WTC11 (cell line): ENCODE measurements at places on chromosomes 5 and 9. TPM values are rescaled to one million over a fixed set of nuclear protein-coding genes. Genes with fewer than 3 reads are reported as not detected.

The CDH6 gene
- total RNA-seq = 0.87 to 2.6 TPM (median 1.1 TPM) in 3 replicates

The LECT2 gene
- not detected in 3 replicates for total RNA-seq

The HNRNPH1 gene
- 671 to 865 TPM (median 709 TPM) in 3 replicates for total RNA-seq

The GRIN3A gene
- total RNA-seq = 0.02 to 0.07 TPM in 2 of 3 replicates, not detected in the other

The HRH2 gene
- 9.3 to 12.7 TPM (median 12.2 TPM) in 3 replicates for total RNA-seq

The OR1Q1 gene
- not detected in 3 replicates for total RNA-seq

The OSMR gene
- total RNA-seq = 2.3 to 3.1 TPM (median 2.5 TPM) in 3 replicates

The PCDHGC4 gene
- 4.5 to 6.1 TPM (median 5.1 TPM) in 3 replicates for total RNA-seq

The INSYN2B gene
- total RNA-seq = not detected in 3 replicates

The INPP5E gene
- 23.6 to 25.5 TPM (median 24.0 TPM) in 3 replicates for total RNA-seq

The IL7R gene
- total RNA-seq = 0.57 to 1.1 TPM (median 0.62 TPM) in 3 replicates

The CDKN2B gene
- total RNA-seq = 0.13 to 0.73 TPM (median 0.46 TPM) in 3 replicates

The CIZ1 gene
- 86.1 to 90.6 TPM (median 90.2 TPM) in 3 replicates for total RNA-seq

The BARHL1 gene
- total RNA-seq = 0.15 to 0.16 TPM in 2 of 3 replicates, not detected in the other

The ARHGEF28 gene
- 0.57 to 0.96 TPM (median 0.71 TPM) in 3 replicates for total RNA-seq

The SNCAIP gene
- 9.2 to 10.0 TPM (median 9.7 TPM) in 3 replicates for total RNA-seq

The FSTL4 gene
- total RNA-seq = 5.0 to 6.6 TPM (median 6.1 TPM) in 3 replicates

The GOLPH3 gene
- 88.7 to 101 TPM (median 95.4 TPM) in 3 replicates for total RNA-seq

The TMEM174 gene
- total RNA-seq = not detected in 3 replicates

The CAMK2A gene
- total RNA-seq = 0.13 to 0.16 TPM (median 0.14 TPM) in 3 replicates

The ACTL7B gene
- not detected in 3 replicates for total RNA-seq

The PCDHB2 gene
- 22.9 to 26.2 TPM (median 23.1 TPM) in 3 replicates for total RNA-seq

The CEL gene
- total RNA-seq = 6.6 to 10.4 TPM (median 8.1 TPM) in 3 replicates

The PCDHGA9 gene
- 1.9 to 2.9 TPM (median 2.3 TPM) in 3 replicates for total RNA-seq

The SOX30 gene
- 0.41 to 0.55 TPM (median 0.46 TPM) in 3 replicates for total RNA-seq

The HAND1 gene
- not detected in 3 replicates for total RNA-seq

The SPINK13 gene
- total RNA-seq = 0.17 TPM in 1 of 3 replicates, not detected in the others

The STK32A gene
- 1.7 to 3.0 TPM (median 3.0 TPM) in 3 replicates for total RNA-seq

The SPAAR gene
- 0.23 to 0.33 TPM in 2 of 3 replicates, not detected in the other for total RNA-seq

The AK8 gene
- 0.27 to 0.50 TPM (median 0.48 TPM) in 3 replicates for total RNA-seq

The PRDM9 gene
- 0.15 TPM in 1 of 3 replicates, not detected in the others for total RNA-seq
